ENCODE measurements at places on chromosomes 12 and 14.

DNA sequence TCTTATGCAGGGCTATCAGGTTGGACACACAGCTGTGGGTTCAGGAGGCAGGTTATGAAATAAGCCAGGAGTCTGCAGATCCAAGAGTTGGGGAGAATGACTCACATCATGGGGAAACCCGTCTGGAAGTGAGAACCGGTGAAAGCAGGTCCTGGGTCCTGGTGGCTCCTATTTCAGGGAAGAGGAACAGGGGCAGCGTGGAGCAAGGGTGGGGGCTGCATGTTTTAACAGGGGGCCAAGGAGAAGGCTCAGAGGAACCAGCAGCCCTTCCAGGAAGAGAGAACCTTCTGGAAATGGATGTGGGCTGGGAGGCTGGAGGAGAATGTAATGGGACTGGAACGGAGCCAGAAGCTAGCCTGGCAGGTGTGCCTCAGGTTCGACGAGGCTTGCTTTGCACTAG, 7.8 kb upstream of the KRT74 start:
- no peak for DNase-seq

DNA sequence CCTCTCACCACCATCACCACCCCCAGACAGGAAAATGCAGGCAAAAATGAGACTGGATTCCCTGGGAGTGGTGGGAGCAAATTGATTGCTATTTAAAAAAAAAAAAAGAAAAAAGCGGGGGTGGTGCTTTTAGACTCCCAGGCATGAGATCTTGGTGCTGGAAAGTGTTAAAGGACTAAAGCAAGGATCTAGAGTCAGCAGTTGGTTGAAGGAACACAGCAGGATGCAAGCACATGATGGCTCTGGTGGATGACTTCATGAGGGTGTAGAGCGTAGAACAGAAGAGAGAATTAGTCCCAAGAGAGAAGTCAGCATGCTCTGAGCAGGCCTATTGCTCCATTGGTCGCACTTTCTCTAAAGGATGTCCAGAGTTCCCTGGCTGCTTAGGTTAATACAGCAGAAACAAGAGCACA, 183.8 kb upstream of the HMGA2 start:
- DNase-seq = no peak

DNA sequence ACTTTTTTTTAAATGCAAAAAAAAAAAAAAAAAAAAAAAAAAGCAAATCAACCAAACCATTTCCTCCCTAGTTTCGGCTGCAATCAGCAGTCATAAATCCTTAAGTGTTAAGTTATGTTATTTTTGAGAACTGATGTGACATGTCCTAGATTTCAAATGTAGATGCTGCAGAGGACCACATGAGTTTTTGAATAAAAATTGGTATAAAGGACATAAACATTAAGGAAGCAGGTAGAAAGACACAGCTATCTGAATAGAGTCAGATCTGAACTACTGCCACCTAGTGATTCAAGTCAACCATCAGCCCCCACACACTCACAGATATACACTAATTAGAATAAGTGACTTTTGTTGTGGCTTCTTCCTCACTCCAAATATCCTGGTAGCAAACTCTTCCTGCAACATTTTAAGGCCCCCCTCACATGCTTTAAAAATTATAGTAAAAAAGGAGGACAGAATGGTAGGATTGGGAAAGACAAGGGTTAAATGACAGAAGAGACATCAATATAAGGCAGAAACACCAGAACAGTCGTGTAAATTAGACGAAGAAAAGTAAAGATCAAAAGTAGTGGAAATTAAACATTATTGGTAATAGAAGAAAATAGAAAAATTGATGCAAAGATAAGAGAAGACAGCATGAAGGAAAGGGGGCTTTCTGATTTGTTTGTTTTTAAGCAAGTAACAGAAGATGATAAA, 394.5 kb upstream of the ATP2B1 start:
- DNase-seq = no peak

GRCh38 chr12:26389343-26389742, 194.0 kb downstream of the SSPN start:
- no peak for DNase-seq

- DNase-seq = no peak
These were observed 569.3 kb upstream of the LRFN5 start for GRCh38 chr14:41037388-41037787.

DNA sequence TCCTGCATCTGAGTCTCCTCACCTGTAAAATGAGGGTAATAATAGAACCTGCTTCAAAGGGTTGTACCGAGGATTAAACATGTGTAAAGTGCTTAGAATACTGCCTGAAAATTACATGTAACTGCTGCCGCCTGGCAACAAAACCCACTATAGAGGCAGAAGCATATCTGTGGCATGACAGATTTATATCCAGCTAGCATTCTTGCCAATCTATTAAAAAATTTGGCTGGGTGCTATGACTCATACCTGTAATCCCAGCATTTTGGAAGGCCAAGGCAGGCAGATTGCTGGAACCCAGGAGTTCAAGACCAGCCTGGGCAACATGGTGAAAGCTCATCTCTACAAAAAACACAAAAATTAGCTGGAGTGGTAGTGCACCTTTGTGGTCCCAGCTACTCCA, 16.4 kb upstream of the KSR2 start:
- no peak for DNase-seq

GRCh38 chr12:105261010-105261409, 25.0 kb upstream of the APPL2 start:
- DNase-seq = no peak

- no peak for DNase-seq
These were observed 146.2 kb downstream of the DACT1 start for GRCh38 chr14:58783792-58784511.

- no peak for DNase-seq
These were observed 26.8 kb upstream of the CKAP4 start for GRCh38 chr12:106274575-106275121.

- DNase-seq = peak; percentile 66
These were observed 329.3 kb upstream of the OR4E1 start for GRCh38 chr14:22002860-22003284.

GRCh38 chr12:19856389-19856788, 417.1 kb downstream of the AEBP2 start:
- DNase-seq = no peak

DNA sequence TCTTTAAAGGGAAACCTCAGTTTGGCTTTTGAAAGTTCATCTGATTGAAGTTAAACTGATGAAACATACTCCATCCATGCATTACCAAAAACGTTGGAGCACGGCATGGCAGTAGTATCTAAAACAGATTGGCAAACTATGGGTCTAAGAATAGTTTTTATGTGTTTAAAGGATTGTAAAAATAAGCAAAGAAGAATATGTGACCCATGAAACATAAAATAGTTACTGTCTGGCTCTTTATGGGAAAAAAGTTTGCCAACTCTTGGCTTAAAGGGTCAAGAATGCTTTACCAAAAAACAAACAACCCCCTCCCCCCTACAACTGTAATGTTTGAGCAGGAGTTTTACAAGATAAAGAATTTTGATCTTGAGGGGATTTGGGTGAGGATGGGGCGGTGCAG, 32.6 kb downstream of the TRAF3 start:
- no peak for DNase-seq

DNA sequence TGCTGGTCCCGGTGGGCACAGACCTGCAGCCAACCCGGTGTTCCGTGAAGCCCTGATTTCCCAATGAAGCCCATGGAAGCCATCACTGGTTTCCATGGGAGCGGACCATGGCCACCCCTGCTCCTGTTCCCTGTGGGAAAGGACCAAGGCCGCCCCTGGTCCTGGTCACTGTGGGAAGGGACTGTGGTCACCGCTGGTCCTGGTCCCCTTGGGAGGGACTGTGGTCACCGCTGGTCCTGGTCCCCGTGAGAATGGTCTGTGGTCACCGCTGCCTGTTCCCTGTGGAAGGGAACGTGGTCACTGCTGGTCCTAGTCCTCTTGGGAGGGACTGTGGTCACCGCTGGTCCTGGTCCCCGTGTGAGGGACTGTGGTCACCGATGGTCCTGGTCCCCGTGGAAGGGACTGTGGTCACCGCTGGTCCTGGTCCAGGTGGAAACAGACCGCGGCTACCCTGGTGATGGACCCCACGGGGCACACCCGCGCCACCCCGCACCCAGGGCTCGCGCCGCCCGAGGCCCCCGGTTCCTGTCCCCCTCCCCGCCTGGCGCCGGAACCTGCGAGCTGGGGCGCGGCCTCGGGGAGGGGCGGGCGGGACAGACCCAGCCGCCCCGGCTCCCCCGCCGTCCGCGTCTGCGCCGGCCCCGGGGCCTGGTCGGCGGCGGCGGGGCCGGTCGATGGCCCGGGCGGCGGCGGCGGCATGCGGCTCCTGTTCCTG, at the start of gene GLT1D1:
Gene GLT1D1 (plus strand): TSS at position 594 of the 715 bp plus-strand sequence. CDS start 104 bp downstream, at position 698.
- DNase-seq = no peak

- peak; percentile 24 for DNase-seq
These were observed 774 bp upstream of the MANSC4 start for GRCh38 chr12:27780612-27781408.

- DNase-seq = no peak
These were observed 70.9 kb downstream of the TRIM9 start for GRCh38 chr14:51023964-51024363.

DNA sequence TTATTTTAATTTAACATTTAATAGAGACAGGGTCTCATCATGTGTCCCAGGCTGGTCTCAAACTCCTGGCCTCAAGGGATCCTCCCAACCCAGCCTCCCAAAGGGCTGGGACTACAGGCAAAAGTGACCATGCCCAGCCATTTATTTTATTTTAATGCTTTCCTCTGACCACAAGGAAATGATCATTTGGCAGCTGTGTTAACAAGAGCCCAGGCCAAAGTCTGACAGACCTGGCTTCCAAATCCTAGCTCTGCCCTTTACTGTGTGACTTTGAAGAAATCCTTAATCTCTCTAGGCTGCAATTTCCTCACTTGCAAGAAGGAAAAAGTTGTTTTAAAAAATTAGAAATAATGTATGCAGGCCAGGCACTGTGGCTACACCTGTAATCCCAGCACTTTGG, 16.7 kb upstream of the GCH1 start:
- DNase-seq = no peak

DNA sequence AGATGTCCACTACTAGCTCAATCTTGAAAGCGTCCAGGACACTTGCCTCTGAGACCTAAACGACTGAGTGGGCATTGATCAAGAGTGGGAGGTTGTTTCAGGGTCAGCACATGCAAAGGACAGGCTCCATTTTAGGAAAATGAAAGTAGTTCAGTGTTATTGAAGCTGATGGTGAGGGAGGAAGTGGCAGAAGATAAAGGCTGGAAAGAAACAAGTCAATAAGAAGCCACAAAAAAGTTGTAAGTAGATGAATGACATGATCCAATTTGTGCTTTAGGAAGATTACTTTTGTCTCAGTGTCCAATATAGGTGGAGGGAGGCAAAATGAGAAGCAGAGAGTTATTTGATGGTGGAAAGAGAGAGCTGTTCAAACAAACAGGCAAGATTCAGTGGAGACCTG, 22.0 kb downstream of the GPR65 start:
- no peak for DNase-seq

DNA sequence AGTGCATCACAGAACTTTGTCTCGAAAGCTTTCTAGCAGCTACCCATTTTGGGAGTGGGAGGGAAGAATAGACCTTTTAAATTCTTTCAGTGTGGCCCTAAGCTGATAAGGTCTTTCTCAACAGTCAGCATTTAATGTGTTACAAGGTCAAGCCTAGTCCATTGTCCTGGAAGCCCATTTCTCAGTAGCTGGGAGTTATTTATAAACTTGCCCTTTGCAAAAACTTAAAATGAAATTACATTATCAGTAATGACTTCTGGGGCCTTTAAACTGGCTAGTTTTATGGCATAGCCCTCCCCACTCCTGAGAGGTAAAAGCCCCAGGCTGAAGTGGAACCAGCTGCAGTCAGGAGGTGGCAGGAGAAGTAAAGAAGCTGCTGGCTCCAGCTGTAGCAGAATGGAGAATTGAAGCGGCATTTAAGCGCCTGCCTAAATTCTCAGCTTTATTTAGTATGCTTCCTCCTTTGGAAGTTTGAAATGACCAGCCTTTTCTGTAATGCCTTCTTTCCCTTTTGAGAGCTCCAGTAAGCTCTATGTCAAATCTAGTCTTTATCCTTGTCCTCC, 12.4 kb downstream of the COPZ1 start:
- no peak for DNase-seq

- peak; percentile 22 for DNase-seq
These were observed 73.9 kb downstream of the HSD17B6 start for GRCh38 chr12:56836800-56837663.

DNA sequence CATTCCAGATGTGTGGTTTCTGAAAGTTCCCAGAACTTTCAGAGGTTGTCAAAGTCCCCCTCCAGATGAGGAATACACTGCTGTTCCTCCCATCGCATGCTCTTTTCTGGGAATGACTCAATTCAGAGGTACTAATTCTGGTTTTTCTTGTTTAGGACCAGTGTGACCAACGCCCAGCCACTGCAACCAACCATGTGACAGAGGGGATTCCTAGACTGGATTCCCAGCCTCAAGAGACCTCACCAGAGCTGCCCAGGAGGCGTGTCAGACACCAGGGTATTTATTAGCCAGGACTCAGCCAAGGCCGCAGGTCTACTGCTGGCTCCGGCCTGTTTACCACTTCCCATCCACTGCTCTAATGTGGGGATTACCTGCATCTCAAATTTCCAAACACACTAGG, 24.2 kb downstream of the TRAFD1 start:
- no peak for DNase-seq

DNA sequence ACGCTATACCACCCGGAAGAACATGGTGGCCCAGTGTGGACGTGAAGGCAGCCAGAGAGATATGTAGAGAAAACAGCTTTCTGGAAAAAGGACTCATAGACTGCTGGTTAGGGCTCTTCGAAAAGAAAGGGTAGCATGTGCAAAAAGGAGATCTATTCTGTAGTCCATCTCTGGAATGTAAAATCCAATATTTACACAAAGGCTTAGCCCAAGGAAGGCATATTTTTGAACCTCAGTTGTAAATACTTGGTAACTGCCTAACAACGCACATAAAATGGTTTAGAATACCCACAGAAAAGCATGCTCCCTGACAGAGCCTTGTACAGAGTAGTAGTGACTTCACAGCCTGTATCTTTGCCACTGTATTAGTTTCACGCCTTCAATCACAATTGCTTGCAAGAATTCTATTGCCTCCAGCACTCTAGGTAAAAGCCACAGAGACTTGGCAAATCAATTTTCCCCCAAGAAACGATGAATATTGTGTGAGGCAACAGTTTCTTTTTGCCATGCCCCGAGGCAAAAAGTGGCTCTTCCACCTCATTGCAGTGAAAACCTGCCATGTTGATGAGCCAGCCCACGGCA, 59.2 kb downstream of the TRIM9 start:
- no peak for DNase-seq

DNA sequence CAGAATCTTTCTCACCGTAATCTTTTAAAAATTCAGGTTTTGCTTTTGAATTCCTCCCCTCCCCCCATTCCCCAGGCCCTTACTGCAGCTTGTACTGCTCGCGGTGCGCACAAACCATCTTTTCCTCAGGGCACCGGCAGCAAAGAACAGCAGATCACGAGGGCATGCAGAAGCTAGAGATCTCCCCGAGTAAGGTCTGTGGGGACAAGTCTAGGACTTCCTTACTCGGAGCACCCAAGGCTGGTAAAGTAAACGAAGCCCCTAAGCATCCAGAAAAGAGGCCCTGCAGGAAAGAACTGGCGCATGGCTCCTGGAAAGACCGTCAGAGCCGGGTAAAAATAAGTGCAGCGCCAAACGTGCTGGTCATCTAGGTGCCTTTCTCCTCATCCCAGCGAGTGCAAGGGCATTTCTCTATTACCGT, 727 bp downstream of the LDHB start:
- peak; percentile 21 for DNase-seq
